ENCODE measurements at places on chromosomes 6 and 20.

- no peak for DNase-seq
Measured at GRCh38 chr20:57434390-57434700, 43.1 kb downstream of the RBM38 start.

DNA sequence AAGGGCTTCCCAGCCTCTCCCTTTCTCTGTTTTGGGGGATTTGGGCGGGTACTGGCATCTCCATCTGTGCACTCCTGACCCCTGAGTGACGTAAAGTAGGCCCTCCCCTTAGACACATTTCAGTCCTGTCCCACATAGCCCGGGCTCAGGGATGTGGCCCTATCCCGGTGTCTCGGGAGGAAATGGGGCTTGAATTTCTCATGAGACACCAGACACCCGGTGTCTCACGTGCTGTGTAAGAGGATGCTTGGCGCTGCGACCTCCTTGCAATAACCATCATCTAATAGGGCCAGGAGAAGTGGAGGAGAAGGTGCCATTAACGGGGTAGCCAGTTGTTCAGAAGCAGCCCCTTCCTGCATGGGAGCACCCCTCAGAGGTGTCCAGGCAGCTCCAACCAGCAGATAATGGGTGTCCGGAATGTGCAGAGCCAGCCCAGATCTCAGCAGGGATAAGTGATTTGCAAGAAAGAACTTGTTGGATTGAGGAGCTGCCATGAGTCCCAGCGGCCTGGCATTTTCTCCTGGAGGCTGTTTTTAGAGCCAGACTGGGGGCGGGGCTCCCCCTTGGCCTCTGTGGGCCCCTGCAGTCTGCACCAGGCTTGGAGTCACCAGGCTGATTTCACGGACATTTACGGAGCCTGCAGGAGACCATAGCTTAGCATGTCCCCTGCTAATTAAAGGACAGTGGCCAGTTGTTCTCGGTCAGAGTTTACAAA, 372.0 kb downstream of the PREX1 start:
- DNase-seq: no peak

GRCh38 chr6:141700819-141701218, 431.9 kb upstream of the GJE1 start:
- no peak for DNase-seq

DNA sequence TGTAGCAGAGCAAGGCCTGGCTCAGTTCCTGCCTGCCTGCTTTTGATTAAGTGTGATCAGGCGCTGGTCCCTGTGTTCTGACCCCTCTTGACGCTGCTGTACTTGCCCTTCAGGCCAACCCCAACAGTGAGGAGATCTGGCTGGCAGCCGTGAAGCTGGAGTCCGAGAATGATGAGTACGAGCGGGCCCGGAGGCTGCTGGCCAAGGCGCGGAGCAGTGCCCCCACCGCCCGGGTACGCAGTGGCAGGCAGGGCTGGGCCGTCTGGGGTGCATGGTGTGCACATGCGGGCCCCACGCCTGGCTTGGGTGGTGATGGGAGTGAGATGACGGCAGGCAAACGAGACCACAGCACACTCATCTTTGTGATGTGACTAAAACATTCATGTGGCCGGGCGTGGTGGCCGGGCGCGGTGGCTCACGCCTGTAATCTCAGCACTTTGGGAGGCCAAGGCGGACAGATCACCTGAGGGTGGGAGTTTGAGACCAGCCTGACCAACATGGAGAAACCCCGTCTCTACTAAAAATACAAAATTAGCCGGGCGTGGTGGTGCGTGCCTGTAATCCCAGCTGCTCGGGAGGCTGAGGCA, 10.1 kb upstream of the C20orf204 start:
- DNase-seq: no peak

GRCh38 chr20:52921340-52921739, 50.8 kb upstream of the TSHZ2 start:
- no peak for DNase-seq

DNA sequence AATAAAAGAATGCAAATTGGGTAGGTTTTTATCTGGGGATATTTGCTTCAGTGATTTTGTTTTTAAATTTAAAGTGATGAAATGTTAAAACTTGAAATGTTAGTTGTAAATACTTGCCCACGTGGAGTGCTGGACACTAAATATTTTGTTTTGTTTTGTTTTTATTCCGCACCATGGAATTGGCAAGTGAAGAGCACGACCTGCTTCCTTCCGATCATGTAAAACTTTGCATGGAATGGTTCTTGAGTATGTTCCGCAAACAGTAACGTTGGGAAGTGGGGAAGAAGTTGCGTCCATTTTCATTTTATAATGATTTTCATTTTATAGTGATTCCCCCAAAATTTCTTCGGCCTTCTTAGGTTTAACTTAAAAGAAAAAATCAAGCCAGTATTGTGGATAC, 765 bp downstream of the IRAK1BP1 start:
- no peak for DNase-seq

DNA sequence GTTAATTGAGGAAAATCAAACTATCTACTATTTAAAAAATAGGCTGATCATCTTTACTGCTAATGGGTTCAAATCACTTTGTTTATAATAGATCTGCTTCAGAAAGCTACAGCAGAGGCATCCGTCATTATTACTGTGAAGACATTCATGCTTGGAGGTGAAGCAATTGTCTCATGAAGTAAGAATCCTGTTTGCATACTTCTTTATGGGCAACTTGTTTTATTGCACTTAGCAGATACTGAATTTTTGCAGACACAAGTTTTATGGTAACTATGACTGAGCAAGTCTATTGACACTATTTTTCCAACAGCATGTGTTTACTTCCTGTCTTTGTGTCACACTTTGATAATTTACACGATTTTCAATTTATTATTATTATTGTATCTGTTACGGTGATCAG, 573.9 kb downstream of the RFPL4B start:
- no peak for DNase-seq

GRCh38 chr6:2237001-2237400, 8.4 kb downstream of the GMDS start:
- no peak for DNase-seq

DNA sequence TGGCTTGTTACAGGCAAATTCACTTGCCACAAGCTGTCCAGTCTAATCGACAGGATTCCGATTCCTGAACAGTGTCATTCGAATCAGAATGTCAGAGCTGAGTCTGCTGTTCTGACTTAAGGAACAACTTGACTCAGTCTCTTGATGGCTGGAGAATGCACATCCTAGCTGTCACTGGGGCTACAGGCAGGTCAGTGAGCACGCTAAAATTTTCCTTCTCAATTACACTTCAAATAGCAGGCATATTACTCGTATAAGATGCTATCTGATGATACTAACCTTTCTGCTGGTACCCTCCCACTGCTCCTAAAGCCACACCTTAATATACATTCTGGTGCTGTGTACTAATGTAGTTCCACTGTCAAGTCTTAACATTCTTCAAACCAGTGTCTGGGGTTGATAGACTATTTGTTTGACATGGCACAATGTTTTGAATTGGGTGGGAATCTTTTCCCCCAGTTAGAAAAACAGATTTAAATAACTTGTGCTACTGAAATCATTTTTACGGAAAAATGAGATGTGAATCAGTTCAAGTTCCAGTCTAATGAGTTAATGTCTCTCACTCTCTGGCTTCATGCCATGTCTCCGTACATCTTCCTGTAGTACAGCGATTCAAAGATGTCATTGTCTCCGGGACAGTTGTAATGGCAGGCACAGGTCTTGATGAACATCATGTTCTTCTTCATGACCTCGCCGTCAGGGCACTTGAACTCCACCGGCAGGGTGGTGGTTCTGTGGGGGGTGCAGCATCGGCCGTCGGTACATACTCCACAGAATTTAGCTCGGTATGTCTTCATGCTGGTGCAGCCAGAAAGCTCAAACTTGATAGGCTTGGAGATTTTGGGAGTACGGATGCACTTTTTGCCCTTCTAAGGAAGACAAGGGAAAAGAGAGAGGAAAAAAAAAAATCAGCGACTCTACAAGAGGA, 2.2 kb downstream of the CCN2 start:
- no peak for DNase-seq

DNA sequence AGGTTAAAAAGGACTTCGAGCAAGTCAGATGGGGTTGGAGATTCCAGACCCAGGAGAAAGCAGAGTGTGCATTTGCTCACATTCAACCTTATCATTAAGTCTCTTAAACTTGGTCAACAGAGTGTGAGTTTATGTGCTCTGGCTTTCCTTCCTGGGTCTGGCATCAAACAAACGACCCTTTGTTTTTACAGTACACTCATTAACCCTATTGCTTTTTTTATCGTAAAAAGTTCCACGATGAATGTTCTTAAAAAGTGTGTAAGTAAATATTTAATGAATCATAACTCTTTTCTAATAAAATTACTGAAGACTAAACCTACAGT, 2.5 kb downstream of the FYN start:
- DNase-seq: no peak

DNA sequence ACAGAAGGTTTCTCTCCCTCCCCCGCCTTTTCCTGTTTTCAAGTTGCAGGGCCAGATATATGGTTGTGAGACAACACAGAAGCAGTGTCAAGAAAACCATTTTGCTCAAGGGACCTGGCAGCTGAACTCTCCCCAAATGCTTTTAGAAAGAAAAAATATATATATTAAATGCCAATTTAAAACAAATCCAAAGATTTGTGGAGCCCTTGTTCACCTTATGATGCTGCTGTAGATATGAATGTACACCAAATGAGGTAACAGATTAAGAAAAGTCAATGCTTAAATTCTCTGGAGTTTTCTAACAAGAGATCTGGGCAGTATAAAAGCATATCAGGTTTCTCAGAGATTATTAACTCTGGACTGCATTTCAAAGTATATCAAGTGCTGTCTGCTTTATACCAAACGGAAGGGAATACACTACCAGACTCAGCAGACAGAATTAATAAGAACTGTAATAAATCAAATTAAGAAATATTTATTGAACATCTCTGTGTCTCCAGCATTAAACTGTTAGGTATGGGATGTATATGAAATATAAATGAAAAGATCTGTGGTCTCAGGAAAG, 357.5 kb downstream of the HDGFL1 start:
- no peak for DNase-seq

DNA sequence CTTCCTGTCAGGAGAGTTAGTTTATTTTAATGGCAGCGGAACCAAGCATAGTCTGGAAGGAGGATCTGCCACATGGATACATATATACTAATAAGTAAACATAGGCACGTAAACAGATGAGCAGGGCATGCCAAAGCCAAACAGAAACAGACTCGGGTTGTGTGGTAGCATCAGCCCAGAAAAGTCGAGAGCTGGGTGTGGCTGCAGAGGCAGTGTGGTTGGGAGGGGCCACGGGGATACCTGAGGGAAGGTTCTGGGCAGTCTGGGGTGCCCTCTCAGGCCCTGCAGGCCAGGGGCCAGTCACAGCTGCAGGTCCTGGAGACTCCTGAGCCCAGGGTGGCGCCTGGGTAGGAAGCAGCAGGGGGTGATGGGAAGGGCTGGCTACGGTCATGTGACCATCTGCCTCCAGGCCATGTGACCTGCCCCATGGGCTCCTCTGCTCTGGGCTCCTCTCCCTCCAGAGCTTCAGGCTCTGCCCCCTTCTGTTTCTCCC, 42.8 kb upstream of the MRPS10 start:
- DNase-seq: no peak

GRCh38 chr6:27213544-27214125, 33.9 kb upstream of the PRSS16 start:
- no peak for DNase-seq

GRCh38 chr6:19312241-19312978, 524.8 kb upstream of the ID4 start:
- no peak for DNase-seq
